ENCODE measurements at places on chromosomes 12 and 14.

DNA sequence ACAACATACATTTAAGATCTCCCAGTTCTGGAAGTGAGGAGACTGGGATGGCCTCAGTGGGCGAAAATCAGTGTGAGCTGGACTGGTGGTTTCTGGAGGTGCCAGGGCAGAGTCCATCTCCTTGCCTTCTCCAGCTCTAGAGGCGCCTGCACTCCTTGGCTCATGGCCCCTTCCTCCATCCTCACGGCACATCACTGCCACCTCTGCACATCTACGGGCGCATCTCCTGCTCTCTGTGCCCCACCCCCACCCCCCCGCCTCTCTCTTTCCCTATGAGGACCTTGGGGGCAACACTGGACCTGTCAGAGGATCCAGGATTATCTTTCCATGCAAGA, 62.8 kb upstream of the DIO3 start:
- no peak for DNase-seq

DNA sequence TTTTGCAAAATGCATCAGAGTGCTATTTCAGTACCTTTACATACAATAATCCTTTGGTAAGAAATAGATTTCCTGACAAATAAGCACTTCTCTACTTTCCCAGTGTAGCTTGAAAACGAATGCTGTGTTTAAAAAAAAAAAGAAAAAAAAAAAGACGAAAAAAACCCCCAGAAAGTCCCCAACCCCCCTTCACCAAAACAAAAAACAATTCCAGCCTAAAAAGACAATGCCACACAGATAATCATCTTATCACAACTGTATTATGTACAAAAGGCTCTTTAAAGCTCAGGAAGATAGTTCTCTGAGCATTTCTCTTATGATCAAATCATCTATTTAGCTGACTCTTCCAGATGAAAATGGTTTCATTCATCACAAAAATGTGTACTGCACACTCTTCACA, 1.6 kb downstream of the FERMT2 start:
- no peak for DNase-seq

- no peak for DNase-seq
These were observed 14.4 kb downstream of the CLSTN3 start for GRCh38 chr12:7144414-7145120.

DNA sequence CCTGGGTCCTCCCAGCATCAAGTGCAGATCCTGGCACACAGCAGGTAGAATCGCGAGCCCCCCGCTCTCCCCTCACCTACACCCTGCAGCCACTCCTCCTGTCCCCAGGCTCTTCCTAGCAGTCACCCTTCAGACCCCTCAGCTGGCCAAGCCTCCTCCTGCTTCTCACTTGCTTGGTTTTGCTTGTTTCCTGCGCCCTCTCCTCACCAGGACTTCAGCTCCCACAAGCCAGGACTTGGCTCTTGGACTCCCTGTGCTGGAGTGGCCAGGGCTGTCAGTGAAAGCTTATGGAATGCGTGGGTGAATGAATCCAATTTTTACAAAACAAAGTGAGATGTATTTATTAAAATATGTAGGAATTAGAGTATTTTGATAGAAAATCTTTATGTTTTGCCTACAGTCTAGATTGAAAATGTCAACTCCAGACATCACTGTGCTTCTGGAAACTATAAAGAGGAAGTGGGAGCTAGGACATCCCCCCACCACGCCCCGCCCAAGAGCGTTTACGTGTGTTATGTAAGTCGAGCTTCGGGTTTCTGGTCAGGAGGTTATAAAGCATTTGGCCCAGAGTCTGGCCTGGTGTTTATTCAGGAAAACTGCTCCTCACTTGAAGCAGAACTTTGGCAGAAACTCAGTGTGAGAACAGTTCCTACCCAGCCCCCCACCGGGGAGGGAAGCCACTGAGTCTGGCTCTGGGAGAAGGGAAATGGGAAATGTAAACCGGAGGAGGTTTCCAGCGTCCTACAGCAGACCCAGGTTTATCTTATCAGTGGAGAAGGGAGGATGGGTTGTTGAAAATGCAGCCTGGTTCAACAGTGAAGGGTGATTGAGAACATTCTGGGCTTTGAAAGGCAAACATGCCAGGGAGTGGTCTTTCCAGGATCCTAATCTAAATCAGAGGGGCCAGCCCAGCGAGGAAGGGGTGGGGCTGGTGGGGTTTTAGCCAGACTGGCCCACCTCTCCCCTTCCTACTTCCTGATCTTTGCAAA, 8.8 kb downstream of the ALDH2 start:
- peak; percentile 39 for DNase-seq

DNA sequence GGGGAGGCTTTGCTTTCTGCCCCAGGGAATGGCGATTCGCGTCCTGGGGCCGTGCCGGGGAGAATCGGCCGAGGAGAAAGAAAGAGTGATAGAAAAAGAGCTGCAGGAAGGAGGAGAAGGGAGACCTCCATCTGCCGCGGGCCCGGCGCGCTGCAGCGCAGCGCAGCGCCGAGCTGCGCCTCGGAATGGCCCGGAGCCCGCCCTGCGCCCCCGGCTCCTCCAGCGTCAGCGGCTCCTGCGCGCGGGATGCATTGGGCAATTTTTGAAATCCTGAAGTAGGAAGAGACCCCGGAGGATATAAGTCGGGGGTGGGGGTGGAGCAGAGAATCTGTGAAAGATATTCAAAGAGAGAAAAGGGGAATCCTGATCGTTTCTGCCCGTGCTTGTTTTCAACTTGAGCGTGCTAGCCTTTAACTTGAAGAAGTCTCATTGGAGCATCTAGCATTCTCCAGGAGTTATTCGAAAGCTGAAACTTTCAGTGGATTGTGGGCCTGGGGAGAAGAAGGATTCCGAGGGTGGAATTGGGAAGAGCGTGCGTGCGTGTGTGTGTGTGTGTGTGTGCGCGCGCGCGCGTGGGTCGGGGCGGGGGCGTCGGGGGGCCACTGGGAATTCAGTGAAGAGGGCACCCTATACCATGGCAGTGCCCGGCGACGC, 441 bp downstream of the PDE3A start:
- no peak for DNase-seq

Measured in omental fat pad (tissue), 4 donors.